ENCODE measurements at places on chromosomes 6 and 20. TPM values are rescaled to one million over a fixed set of nuclear protein-coding genes. Genes with fewer than 3 reads are reported as not detected.

Gene PSORS1C2
- total RNA-seq, result not detected

Gene CEBPB
- total RNA-seq, result 32.5 TPM

Gene FAM184A
- 2.8 TPM for total RNA-seq

Gene ELOVL4
- total RNA-seq, result 2.2 TPM

Gene IL17A
- 0.78 TPM for total RNA-seq

Gene MTFR2
- 24.3 TPM for total RNA-seq

Gene SPEF1
- not detected for total RNA-seq

Gene EPHA7
- total RNA-seq, result not detected

Gene HCRTR2
- not detected for total RNA-seq

Gene ERMARD
- 25.1 TPM for total RNA-seq

Gene PRKN
- total RNA-seq, result not detected

Gene SLC22A23
- 0.15 TPM for total RNA-seq

Gene VWA7
- 1.6 TPM for total RNA-seq

Gene SLC26A8
- not detected for total RNA-seq

Gene NKAIN4
- not detected for total RNA-seq

Gene TRIM15
- total RNA-seq, result not detected

Gene CHRNA4
- total RNA-seq, result not detected

Gene THBD
- not detected for total RNA-seq

Gene PNPLA1
- total RNA-seq, result not detected

Gene SMOC2
- total RNA-seq, result not detected

Gene TMEM74B
- total RNA-seq, result 0.40 TPM

Gene SLC22A1
- 0.75 TPM for total RNA-seq

Gene CD93
- 0.46 TPM for total RNA-seq

Gene GABRR2
- total RNA-seq, result 0.23 TPM

Gene PRL
- not detected for total RNA-seq

Gene PRND
- not detected for total RNA-seq

Gene ZKSCAN8
- 14.5 TPM for total RNA-seq

All from activated CD8-positive, alpha-beta memory T cell treated with anti-CD3 and anti-CD28 coated beads for 36 hours (primary cell).